ENCODE measurements at places on chromosomes 12 and 14. TPM values are rescaled to one million over a fixed set of nuclear protein-coding genes. Genes with fewer than 3 reads are reported as not detected.

TAS2R42 gene
- total RNA-seq, result not detected

AKAP3 gene
- 2.8 TPM for total RNA-seq

PLEKHA5 gene
- total RNA-seq, result 11.8 TPM

CCDC197 gene
- total RNA-seq, result not detected

SYNDIG1L gene
- total RNA-seq, result not detected
